Activated CD8-positive, alpha-beta memory T cell treated with anti-CD3 and anti-CD28 coated beads, Interleukin-2, amount 50 U/mL, for 4 hours (primary cell): ENCODE measurements at places on chromosomes 1 and 21.

DNA sequence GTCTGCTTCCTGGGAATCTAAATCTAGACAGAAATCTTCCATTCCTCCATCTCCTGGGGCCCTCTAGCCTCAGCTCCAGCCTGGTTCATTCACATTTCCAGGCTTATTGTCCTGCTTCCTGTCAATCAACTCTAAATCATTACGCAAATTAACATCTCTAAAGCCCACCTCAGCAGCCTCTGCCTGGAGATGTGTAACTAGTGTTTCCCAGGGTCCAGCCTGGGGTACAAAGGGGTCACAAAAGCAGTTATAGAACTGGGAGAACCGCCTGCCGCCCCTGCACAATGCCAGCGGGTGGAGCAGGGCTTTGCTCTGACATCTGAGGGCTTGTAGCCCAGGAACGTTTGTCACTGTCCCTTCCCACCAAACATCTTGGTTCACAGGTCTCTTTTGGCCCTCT lies 373.5 kb downstream of the RRAGC start:
- no peak for DNase-seq

GRCh38 chr1:109282952-109283747 lies at the start of gene PSRC1:
Gene PSRC1, minus strand, starts transcription at chr1:109283145.
- peak; percentile 87 for DNase-seq

DNA sequence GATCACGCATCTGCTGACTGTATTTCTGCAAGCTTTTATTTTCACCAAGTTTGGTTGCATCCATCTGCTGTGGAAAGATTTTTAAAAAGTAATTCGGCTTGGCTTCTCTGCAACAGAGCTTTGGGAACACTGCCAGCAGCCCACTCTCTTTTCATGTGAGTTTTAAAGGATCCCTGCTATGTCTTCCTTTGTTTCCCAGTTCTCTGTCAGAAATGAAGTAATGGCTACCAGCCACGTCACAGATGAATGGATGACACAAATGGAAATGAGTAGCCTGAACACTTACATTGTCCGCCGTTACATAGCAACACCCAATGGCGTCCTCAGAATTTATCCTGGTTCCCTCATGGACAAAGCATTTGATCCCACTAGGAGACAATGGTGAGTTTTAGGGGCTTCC lies 80.6 kb upstream of the RAVER2 start:
- no peak for DNase-seq

- DNase-seq, result no peak
Measured at GRCh38 chr1:9653210-9653490, 1.6 kb downstream of the PIK3CD start.

GRCh38 chr1:44848456-44849181 lies 5.6 kb upstream of the PTCH2 start:
- DNase-seq, result no peak

DNA sequence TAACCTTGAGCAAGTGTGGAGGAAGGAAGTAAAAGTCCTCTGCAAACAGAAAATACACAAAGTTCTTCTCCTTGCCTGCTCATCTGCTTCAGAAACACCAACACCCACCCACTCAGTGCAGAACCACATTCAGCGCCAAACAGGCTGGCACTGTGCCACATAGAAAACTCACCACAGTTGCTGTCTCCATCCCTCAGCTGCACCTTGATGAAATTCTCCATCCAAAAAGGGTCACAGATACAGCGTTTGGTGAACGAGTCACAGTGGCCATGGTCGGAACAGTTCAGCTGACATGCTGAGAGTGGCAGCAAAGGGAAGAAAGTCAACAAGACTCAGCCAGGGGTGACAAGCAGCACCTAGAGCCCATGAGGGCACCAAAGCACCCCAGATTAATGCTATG lies 114.5 kb downstream of the KIAA0319L start:
- DNase-seq, result peak; percentile 45

DNA sequence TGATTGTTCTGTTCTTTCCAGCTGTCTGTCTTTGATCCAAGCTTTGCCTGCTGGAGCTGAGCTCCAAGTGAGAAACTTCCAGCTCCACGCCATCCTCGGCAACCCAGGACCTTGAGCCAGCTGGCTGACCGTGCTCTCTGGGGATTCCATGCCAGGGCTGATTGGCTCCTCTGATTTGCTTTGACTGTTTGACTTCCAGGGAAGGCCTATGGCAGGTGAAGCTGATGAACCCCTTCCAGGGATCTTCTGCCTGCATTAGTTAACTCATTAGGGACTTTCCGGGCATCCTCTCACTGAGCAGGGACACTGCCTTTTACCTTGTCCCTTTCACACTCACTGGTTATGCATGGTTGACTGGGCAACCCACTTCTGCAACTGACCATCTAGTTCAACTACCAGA lies 406.1 kb downstream of the RPS6KC1 start:
- DNase-seq, result no peak

- no peak for DNase-seq
Measured at GRCh38 chr1:86114816-86115400, 41.7 kb downstream of the COL24A1 start.

DNA sequence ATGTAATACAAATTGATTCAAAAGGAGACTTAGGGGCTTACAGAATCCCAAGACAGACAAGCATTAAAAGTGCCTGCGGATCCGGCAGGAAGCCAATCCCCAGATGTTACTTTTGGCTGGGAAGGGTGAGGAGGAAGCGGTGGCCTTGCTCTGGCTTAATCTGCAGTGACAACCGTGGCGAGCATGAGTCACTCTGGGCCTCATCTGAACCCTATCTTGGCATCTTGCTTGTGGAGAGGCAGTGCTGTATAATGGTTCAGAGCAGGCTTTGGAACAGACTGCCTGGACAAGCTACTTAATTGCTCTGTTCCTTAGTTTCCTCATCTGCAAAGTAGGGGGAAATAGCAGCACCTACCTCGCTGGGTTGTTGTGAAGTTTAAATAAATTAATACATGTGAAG lies 74.1 kb downstream of the XCL2 start:
- peak; percentile 42 for DNase-seq

GRCh38 chr1:200895801-200896530 lies 1.3 kb downstream of the INAVA start:
- no peak for DNase-seq

DNA sequence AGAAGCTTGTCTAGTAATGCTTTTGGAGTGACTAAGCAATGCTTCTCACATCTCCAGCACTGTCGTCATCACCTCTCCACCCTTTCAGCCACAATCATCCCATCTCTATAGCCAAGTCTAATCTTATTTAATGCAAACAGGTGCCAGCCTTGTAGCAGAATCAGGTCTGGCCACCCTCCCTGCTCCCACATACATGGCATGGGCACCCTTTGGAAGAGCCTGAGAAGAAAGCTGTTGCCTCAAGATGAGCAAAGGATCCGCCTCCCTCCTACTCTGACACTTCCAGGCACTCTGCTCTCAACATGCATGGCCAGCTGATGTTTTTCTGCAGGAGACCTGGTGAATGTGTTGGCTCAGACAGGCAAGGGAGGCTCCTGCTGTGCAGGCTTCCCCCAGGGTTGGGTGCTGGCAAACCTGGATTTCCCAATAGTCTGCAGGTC lies 113.1 kb upstream of the GRIK3 start:
- DNase-seq, result no peak

- DNase-seq, result no peak
Measured at GRCh38 chr1:119160409-119160808, 20.0 kb upstream of the WARS2 start.

DNA sequence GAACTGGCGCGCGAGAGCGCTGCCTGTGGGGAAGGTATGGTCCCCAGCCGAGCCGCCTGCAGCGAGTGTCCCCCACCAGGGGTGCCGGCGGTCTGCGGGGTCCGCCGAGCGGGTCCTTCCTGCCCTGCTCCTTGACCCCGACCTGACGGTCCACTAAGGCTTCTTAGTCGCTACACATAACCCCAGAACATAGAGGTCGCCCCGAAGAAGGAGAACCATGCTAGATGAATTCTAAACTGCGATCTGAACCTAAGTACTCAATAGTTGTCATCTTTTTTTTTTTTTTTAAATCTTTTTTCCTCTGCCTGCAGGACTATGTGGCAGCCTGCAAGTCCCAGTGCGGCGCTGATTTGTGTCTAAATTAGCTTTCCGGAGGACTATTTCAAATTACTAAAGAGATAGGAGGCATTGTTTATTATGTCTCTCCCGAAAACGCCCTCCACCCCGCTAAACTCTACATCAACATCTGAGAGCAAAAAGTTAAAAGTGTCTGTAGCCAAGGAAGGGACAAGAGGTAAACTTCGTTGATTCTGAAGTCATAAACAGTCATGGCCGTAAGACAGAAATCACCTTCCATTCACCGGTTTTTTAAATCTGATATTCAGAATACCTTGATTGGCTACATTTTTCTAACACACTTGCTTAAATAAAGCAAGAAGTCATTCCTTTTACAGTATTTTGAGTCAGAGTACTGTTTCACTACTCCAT lies 476 bp downstream of the AXDND1 start:
- no peak for DNase-seq

DNA sequence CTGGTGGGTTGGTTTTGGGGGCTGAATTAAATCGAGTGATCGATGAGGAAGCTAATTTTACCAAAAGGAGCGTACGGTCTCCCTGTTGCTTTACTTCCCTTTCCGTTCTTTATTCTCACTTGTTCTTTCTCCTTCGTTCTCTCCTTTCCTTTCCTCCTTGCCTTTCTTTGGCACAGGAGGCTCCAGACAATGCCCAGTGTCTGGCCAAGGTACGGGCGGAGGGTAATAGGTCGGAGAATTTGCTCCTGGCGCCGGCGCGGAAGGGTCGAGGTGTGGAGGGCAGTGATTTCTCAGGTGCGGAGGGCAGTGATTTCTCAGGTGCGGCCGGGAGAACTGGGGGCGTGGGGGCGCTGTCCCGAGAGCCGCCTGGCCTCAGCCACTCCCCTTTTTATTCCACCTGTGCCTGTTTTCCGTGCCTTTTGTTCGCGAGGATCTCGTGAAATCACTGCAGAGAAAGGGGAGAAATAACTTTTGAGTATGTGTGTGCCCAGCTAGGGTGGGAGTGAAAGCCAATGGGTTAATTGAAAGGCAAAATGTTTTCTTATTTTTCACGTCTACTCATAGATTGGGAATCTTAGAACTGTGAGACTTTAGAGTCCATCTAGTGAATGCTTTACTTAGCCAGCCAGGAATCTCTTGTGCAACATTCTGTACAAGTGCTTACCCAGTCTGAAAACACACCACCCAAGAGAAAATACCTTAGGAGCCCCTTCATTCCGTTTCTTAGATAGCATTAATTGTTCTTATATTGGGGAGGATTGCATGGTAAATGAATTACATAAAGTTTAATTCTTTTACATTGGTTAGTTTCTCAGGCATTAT lies 1.3 kb downstream of the FNBP1L start:
- no peak for DNase-seq

GRCh38 chr1:201241736-201242135 lies 41.6 kb upstream of the PKP1 start:
- no peak for DNase-seq

- no peak for DNase-seq
Measured at GRCh38 chr1:181135815-181136737, 47.6 kb downstream of the IER5 start.

DNA sequence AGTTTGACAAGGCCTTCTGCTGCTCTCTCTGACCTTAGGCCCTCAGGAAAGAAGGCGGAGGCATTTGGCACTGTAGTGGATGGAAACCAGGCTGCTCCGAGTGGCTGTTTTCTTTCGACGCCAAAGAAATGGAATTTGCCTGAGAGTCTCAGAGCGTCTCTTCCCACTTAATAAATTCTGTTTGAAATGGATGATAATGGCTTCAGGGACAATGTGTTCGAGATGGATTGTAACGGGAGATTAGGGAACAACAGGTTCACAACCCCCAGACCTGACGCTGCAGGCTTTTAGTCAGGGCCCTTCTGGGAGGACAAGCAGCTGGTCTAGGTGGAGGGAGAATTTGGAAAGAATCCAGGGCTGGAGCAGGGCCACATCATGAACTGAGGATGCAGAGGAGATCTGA lies 58.6 kb downstream of the TLR5 start:
- DNase-seq, result no peak

GRCh38 chr21:41873005-41873404 lies 6.1 kb downstream of the PRDM15 start:
- DNase-seq, result no peak

- DNase-seq, result no peak
Measured at GRCh38 chr1:210252621-210253051, 20.0 kb downstream of the SERTAD4 start.

DNA sequence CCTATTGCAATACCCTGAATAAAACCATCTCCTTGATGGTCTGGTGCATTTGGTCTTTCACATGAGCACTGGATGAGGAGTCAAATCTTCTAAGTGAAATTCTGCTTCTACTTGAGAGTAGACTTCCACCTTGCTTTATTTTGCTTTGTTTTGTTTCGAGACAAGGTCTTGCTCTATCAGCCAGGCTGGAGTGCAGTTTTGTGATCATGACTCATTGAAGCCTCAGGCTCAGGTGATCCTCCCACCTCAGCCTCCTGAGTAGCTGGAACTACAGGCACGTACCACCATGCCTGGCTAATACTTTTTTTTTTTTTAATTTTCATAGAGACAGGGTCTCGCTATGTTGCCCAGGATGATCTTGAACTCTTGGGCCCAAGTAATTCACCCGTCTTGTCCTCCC lies 65.8 kb upstream of the F3 start:
- DNase-seq, result no peak

DNA sequence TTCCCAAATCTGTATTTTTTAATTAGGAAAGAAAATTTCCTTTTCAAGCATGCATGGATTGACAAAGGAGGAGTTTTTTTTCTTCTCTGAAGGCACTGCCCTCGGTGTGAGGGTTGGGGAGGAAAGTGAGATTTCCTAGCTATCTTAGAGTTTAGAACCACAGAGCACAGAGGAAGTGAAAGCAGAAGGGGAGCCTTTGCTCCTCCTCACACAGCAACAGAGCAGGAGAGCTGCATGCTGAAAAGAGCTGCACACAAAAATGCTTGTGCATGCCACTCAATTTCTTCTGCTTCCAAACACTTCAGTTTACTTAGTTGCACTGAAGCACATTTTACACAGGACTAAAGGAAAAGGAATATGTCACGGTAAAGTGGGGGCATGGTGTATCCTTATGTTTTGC lies 308.1 kb downstream of the GPATCH2 start:
- DNase-seq, result no peak

DNA sequence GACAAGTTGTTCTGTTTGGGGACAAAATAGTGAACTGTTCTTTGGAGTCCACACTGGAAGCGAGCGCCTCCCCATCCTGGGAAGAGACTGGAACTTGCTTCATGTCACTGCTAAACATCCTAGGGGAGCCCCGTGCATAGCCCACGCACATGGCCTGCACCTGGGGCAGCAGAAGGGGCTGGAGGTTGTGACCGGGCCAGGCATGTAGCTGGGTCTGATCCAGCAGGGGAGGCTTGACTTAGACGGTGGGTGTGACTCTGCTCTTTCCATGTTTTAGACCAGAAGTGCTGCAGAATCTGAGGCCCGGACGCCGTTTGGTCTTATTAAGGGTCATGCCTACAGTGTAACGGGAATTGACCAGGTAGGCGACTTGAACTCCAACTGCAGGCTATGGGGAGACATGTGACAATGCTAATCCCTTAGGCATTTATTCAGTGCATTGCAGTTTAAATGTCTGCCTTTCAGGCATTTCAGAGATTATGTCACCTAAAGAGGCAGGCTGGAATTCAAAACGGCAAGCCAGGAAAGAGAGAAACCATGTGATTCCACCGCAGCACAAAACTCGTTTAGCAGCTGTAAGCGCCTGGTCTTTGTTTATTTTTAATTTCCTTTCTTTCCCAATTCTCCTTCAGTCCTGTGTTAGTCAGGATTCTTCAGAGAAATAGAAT lies 21.8 kb downstream of the CAPN9 start:
- DNase-seq, result no peak

GRCh38 chr1:54245501-54245900 lies 45.5 kb downstream of the MRPL37 start:
- no peak for DNase-seq

GRCh38 chr1:2376261-2376741 lies 15.1 kb downstream of the MORN1 start:
- peak; percentile 8 for DNase-seq
